ENCODE measurements at places on chromosomes 5 and 9.

DNA sequence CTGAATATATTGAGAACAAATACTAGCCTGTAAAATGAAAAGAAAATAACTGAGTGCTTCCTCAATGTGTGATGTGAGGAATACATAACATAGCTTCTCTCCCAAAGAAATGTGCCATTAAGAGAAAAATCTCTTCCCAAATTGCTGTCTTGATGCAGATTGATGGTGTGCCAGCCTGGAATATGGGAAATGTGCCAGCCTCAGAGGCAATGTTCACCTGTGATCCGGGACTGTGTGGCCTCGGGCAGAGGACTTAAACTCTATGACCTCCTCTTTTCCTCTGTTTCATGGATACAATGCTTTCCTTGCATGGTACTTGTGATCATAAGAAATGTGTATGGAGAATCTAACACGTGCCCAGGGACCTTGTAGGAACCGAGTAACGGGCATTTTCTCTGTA, 370.9 kb downstream of the DIRAS2 start:
- no peak for DNase-seq

DNA sequence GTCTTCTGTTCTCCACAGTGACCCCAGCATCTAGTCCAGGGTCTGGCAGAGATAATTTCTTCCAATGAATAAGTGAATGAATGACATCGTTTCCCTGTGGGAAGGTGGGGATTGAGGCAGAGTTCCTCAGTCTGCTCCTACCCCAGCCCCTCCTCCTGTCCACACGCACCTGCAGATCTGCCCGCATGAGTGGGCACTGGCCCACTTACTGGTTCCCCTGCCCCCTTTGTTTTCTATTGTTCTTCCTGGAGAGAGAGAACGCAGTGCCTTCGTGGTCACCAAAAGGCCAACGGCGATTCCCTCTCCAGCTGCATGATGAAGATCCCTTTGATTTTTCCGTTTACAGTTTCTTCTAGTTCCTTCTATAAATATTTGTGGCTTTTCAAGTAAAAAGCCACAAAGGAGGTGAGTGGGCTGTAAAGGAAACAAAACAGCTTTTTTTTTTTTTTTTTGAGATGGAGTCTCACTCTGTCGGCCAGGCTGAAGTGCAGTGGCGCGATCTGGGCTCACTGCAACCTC, 5.8 kb upstream of the FPGS start:
- no peak for DNase-seq

- DNase-seq, result no peak
Measured at GRCh38 chr5:129906177-129906887, 2.1 kb downstream of the CHSY3 start.

DNA sequence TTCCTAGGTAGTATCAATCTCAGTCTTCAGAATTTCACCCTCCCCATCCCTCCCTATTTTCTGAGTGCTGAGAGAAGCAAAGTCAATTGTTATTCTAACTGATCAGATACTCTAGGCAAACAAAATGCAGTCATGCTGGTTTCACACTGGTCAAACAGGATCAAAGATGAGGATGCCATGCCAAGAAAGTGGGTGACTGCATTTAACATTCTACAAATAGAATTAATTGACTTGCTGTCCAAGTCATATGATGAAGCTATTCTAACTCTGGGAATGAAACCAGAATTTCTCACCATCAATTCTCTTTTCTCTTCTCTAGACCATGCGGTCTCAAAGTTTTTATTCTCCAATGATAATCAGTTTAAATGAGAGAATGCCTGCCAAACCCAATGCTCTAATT, 112.5 kb downstream of the CTNND2 start:
- no peak for DNase-seq

- DNase-seq, result no peak
Measured at GRCh38 chr5:176716320-176716719, 69.0 kb downstream of the TSPAN17 start.

DNA sequence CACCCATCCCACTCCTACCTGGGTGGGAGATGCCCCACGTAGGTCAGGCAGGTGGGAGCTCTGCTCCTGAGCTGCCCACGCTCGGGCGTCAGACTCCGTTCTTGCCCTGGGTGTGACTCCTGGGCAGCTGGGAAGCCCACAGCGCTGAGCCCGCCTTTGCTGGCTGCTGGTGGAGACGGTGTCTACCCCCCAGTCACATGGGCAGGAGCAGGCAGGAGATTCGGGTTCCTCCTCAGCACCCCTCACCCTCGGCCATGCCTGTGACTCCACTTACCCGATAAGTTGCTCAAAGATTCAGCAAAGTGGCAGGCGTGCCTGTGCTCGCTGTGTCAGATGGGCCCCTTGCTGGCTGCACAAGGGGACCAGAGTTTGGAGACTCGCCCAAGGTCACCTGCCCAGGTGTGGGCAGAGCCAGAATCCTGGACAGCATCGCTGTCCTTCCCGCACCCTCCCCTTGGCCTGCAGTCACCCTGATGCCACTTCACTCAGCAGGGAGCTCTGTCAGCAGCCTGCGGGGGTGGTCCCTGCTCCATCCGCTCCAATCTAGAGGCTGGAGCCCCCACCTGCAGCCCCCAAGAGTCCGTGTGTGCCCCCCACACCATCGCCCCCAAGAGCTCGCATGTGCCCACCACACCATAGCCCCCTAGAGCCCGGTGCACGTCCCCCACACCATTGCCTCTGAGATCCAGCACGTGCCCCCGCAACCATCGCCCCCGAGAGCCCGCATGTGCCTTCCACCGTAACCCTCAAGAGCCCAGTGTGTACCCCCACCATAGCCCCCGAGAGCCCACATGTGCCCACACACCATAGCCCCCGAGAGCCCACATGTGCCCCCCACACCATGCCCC, 4.2 kb downstream of the LCN1 start:
- DNase-seq, result no peak

DNA sequence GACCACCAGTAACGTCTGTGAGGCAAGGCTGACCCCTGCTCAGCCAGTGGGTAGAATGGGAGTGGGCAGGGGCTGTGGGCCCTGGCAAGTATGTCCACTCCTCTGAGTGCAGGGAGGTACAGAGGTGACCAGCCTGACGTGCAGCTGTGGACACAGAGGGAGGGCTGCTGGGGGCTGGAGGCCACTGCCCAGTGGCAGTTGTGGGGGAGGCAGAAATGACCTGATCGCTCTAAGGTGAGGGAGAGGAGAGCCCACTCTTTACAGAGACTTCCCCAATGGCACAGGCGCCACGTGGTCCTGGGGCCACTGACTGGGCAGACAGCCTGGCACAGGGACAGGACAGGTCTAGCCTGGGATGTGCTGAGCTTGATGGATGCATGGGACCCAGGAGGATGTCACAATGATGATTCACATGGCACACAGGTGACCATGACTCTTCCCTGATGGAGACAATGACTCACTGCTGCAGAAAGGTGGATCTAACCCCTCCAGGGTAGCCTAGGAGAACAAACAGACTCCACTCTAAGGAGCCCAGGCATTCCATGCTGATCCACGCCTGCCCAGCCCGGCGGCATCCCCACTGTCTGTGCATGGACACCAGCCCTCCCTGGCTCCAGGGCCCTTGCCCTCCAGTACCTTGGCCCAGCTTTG, 7.7 kb downstream of the LPCAT1 start:
- DNase-seq, result no peak

GRCh38 chr5:74326571-74327338, 313.8 kb downstream of the ENC1 start:
- no peak for DNase-seq

DNA sequence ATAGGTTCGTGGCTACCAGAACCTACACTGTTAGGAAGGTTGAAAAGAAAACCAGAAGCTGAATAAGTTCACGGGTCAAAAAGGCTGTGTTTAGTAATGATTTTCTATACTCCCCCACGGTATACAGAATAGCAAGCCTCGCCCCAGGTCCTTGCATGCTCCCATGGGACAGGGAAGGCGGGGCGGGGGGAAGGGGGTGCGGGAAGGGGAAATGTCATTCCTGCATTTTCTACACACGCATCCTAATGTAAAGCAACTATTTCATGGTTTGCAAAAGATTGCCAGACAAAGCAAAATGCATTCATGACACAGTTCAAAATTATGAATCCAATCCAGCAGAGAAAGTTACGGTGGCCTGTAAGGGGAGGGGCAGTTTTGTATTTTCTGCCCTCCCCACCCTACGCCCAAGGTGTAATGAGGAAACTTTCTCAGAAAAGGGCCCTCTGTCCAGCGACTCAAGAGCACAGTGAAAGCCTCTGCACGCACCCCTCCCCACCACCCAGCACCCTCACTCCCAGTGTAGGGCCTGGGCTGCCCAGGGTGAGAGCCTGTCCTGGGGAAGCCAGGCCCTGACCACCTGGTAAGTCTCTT, 105.2 kb downstream of the ROR2 start:
- no peak for DNase-seq

DNA sequence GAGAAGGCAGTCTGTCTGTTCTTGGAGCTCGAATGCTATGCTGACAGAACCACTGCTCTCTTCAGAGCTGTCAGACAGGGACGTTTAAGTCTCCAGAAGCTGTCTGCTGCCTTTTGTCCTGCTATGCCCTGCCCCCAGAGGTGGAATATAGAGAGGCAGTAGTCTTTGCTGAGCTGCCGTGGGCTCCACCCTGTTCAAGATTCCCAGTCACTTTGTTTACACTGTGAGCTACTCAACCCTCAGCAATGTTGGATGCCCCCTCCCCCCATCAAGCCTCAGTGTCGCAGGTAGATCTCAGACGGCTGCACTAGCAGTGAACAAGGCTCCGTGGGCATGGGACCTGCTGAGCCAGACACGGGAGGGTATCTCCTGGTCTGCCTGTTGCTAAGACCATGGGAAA, 344.2 kb downstream of the TMEM161B start:
- no peak for DNase-seq

- DNase-seq, result no peak
Measured at GRCh38 chr5:89545076-89545475, 662.1 kb upstream of the MEF2C start.

DNA sequence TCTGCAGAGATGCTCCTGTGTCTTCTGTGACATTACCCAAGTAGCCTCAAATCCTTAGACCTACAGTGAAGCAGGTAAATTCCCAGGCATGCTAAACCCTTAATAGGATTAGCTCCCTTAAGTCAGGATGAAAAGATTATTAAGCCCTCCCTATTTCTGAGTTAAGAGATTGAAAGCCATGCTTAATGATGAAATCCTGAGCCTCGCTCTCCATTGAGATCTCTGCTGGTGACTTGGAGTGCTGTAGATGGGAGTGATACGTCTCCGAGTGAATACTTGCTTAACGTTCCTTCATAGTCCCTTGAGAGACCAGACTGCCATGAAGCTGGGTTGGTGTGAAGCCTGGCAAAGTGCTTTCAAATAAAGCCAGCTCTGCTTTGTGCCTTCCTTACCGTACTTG, 34.2 kb downstream of the AOPEP start:
- DNase-seq, result no peak

- no peak for DNase-seq
Measured at GRCh38 chr5:127311781-127312525, 21.4 kb downstream of the MEGF10 start.

All from cortex of kidney (tissue), 1 donor.